ENCODE measurements at places on chromosomes 12 and 14.

DNA sequence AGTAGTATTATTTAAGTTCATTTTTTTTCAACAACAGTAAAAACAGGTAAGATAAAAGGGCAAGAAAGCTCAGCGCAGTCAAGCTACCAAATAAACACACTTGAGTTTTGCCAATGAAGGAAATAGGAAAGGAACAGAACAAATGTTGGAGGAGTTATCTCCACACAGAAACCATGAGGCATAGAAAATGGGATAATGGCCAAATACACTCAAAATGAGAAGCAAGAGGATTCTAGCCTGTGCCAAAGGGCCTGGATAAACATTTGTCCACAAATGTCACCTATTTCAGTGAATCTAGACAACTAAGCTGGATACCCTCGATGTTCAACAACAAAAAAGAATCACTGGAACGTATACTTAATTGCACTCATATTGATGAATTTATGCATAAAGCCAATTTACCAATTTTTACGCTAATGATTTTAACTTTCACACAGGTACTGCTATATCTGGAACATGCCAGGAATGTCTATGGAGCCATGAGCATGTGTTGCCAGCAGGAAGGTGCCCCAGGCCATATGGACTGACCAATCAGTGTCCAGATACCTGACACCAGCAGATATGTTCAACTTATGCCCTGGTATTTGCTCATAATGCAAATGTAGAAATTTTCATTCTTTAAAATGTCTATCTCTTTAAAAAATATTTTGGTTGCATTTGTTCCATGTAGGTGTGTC, 21.1 kb downstream of the ST8SIA1 start:
- DNase-seq = no peak

DNA sequence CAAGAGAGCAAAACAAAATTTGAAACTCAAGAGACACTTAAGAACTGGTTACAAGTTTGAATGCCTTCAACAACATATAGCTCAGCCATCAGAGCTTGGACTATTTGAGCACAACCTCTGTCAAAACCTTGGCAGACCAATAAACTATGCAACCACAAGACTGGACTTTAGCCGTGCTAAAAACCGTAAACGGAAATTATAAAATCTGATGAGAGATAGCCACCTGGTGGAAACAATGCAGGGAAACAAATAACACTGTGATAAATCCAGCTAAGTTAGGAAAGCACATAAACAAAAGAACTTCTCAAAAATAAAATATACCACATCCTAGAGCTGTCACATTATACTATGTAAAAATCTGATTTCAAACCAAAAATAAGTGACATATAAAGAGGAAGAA, 1074.2 kb upstream of the NOVA1 start:
- DNase-seq = no peak

DNA sequence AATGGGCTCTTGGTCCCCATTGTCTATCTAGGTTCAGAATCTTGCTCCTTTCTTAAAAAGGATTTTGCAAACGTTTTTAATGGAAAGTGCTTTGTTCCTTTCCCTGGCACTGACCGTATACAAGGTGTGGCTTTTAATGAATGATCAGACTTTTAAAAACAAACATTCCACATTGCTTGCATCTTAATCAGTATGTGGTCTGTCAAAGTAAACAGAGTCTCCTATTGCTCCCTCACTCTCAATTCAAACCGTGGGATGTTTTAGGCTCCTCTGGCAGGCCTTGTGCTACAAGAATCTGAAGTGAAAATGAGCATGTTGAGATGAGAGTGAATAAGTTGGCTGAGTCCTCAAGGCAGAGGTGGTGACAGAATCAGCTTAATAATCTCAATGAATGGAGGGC, 107.0 kb downstream of the VRK1 start:
- DNase-seq = no peak

GRCh38 chr12:21697904-21698630, 40.4 kb upstream of the LDHB start:
- no peak for DNase-seq

- DNase-seq = no peak
These were observed 333.7 kb downstream of the DAD1 start for GRCh38 chr14:22255017-22255950.

DNA sequence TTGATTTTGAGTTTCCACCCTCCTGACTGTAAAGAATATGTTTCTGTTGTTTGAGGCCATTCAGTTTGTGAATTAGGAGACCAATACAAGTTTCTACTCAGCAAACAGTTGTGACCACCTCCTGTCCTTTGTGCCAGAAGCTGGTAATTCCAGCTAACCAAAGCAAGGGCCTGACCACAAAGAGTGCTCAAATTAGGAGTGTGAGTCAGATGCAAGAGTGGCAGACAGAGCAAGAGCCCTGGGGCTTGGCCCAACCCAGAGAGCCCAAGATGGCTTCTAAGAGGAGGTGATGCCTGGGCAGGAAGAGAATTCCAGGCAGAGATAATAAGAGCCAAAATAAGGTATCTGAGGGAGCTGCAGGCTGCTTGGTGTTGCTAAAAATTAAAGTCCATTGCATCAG, 77.7 kb upstream of the C14orf132 start:
- DNase-seq = no peak

GRCh38 chr12:79378496-79378895, 312.3 kb downstream of the PAWR start:
- DNase-seq = no peak

DNA sequence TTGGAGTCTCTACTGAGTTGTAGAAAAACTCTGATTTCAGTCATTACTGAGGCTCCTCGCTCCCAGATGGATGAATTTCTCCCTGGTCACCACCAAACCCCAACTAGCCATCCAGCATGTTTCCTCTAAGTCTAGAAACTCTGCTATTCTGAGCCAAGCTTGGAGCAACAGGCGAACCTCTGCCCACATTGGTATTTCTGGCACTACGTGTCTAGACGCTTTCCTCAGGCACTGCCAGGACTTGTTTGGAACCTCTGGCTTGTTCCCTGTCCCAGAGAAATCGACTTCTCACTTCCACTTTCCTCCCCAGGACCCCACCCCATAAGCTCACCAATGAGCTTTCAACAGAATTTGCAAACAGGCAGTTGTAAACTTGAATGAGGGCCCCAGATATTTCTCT, 27.6 kb downstream of the WSCD2 start:
- DNase-seq = no peak

- no peak for DNase-seq
These were observed 46.5 kb downstream of the TSPAN9 start for GRCh38 chr12:3123729-3124128.

- no peak for DNase-seq
These were observed 1168.4 kb downstream of the AACS start for GRCh38 chr12:126233625-126234024.

- DNase-seq = no peak
These were observed 33.5 kb upstream of the CDK2AP1 start for GRCh38 chr12:123305136-123305535.

- DNase-seq = no peak
These were observed 20.5 kb upstream of the FBRSL1 start for GRCh38 chr12:132469423-132469822.

DNA sequence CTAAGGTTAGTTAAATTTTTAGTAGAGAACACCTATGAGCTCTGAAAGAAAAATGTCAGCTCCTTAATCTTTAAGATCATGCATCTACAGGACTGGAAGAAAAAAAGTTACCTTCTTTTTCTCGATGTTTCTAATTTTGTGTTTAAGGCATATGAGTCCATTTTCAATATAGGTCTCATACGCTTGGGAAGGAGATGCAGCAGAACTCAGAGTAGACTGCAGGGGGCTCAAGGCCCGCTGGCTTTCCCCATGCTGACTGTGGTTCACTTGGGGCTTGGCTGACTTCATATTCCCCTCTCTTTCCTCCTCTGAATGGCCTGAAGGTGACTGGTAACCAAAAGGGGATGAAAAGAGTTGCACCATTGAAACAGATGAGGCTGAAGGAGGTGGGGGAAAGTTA, 1.5 kb downstream of the CAPRIN2 start:
- peak; percentile 48 for DNase-seq

GRCh38 chr14:64159588-64159987, 134.6 kb downstream of the ESR2 start:
- no peak for DNase-seq

DNA sequence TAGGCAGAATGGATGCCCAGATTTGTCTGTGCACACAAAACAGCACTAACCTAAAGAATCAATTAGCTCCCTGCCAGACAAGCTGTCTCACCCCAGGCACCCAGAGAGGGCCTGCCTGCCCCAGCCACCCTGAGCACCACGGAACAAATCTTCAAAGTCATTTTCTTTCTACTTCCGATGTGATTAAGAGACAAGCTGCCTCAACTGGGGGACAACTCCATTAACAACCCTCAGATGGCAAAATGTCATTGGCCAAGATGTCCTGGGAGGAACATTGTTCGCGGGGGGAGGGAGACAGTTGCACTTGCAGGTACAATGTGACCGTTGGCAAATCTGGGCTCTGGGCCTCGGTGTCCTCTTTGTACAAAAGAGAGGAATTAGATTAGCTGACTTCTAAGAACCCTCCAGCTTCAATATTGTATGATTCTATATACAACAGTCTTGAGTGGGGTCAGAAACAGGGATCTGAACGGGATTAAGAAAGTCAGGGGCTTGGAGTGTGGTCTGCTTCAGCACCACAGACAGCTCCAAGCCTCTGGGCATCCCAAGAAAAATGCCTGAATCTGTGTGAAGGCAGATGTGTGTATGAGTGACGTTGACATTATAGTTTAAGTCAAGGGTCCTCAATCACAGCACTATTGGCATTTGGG, 42.8 kb upstream of the CMKLR1 start:
- DNase-seq = no peak

- no peak for DNase-seq
These were observed 33.2 kb upstream of the FZD10 start for GRCh38 chr12:130128790-130129735.

- no peak for DNase-seq
These were observed 180.6 kb upstream of the NUDT4 start for GRCh38 chr12:93197067-93197593.

GRCh38 chr14:100525615-100526014, 61.6 kb downstream of the BEGAIN start:
- no peak for DNase-seq

DNA sequence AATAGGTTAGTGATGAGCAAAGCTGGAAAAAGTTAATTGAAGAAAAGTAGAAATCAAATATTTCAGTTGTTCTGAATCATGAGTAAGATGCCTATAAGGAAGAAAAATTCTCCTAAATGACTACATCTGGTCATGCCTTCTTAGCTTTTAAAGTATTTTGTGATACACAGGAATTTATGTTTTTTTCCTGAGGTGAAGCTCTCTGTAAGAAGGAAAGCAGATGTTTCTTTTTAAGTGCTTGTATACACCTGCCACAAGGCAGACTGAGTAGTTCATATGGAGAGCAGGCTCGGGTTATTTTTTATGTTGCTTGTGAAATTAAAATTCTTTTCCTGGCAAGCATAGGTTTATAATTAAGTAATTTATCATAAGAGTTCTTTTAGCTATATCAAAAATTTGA, 275.2 kb downstream of the RAD51B start:
- DNase-seq = no peak

DNA sequence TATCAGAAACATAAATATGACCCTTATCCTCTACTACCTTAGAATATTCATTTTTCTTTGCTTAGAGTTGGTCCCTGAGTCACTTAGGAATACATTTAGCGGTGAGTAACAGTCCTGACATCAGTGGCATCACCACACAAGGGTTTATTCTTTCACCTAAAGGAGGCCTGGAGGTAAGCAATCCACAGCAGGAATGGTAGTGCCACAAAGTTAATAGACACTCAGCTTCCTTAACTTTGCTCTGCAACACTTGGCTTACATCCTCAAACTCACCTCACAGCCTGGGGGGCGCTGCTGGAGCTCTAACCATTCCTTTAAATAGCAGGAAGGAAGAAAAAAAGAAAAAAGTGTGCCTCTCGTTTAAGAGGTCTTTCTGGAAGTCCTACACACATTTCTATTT, 29.1 kb downstream of the BBOF1 start:
- no peak for DNase-seq

DNA sequence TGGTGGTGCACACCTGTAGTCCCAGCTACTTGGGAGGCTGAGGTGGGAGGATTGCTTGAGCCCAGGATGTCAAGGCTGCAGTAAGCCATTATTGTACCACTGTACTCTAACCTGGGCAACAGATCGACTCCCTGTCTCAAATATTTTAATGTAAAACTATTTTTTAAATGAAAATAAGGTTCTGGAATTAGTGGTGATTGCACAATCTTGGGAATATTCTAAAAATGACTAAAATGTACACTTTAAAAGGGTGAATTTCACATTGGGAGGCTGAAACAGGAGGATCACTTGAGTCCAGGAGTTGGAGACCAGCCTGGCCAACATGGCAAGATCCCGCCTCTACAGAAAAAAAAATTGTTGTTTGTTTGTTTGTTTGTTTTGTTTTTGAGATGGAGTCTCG, 12.9 kb upstream of the TMBIM6 start:
- DNase-seq = no peak

- no peak for DNase-seq
These were observed 22.1 kb upstream of the ITPK1 start for GRCh38 chr14:93137864-93138263.

DNA sequence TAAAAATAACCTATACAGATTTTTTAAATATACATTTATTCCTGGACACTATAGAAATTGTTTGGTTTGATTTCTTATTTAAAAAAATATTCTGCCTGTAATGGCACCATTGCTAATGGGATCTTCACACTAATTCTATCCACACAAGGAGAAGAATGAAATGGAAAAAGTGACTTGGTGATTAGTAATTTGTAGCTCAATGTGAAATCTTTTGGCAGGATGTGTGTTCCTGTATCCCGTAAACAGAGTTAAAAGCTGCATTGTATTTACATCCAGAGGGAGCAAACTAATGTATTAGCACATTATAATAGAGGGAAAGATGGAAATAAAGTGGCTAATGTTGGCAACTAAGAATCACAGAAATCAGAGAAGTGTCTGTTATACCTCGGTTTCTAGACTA, 1455.3 kb upstream of the FLRT2 start:
- DNase-seq = no peak

DNA sequence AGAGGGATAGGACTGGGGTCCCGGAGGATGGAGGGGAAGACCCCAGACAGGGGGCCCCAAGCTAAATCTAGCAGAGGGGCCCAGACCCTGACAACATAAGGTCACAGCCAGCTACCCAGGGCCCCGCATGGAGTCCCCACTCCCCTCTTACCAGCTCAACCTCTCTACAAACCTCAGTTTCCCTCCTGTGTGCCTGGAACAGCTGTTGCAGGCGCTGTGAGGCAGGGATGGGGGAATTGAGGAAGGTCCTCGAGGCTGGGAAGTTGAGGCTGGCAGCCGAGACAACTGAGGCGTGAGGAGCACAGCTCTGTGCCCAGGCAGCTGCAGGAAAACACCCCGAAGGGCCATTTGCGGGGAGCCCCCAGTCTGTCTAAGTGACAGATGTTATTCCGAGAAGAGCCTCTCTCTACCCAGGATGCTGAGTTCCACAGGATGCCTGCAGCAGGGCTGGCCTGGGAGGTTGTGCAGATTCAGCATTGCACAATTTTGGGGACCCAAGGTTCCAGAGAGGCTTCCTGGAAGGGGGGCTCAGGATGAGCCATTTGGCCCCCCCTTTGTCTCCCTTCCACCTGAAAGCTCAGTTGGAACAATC, 42.7 kb upstream of the NCOR2 start:
- DNase-seq = peak; percentile 26

GRCh38 chr14:88698651-88699050, 94.1 kb downstream of the EML5 start:
- no peak for DNase-seq

GRCh38 chr12:59158681-59159080, 238.4 kb upstream of the LRIG3 start:
- no peak for DNase-seq

- no peak for DNase-seq
These were observed 12.1 kb downstream of the BMAL2 start for GRCh38 chr12:27344760-27345159.

Data from natural killer cell (primary cell).